ENCODE measurements at places on chromosomes 1 and 21. TPM values are rescaled to one million over a fixed set of nuclear protein-coding genes. Genes with fewer than 3 reads are reported as not detected.

C8A gene
- not detected for total RNA-seq

DNA sequence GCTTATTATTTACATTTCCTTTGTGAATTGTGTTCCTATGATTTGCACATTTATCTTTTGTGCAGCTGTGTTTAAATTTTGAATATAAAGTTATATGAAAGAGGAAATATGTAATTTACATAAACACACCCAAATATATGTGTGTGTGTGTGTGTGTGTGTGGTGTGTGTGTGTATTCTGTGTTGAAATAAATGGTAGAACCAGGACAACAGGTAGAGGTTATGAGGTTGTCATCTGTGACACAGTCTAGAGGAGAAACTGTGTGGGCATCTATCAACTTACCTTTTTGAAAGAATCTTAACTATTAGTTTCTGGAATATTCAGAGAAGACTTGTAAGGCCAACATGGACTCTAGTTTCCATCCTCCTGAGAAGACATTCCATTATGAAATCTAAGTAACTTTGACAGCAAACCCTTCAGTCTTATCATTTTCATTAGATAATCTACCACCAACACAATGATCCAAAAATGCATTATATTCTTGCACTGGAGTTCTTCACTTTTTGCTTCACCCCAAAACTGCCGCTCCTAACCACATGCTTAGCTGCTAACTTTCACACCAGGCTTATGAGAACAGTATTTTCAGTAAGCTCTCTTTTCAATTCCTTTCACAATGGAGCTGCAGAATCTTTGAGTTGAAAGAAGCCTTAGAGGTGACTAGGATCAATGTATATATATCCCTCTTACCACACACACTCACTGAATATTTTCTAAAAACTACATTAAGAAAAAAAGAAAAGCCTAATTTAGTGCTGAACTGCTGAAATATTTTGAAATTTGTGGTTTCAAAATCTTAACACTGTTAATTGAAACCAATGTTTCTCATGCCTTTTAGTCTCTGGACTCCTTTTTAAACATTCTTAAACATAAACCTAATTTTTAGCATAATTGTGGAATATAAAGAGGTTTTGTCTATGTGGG lies 21.8 kb downstream of the PTPRC start:
- no peak for DNase-seq

GRCh38 chr1:150385537-150386445 lies 21.8 kb downstream of the RPRD2 start:
- DNase-seq, result no peak

COL16A1 gene
- 3.6 TPM for total RNA-seq

OR4F16 gene
- not detected for total RNA-seq

BLACAT1 gene
- 13.5 TPM for total RNA-seq

EDN2 gene
- 0.48 TPM for total RNA-seq

DNA sequence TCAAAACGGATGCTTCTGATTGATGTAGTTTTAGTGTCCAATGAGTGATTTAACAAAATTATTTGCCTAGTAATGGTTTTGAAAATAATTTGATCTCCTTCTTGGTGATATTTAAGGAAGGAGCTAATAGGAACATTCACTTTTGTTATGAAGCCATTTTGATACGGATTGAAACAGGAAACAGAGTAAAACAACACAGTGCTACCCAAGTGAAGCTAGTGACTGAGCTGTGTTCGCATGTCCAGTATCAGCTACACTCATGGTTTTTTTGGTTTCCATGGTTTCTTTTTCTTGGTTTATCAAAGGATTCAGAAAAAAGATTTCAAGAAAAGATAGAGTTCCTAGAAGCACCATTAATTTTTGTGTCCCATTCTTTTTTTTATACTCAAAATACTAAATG lies 40.1 kb upstream of the PLEKHO1 start:
- no peak for DNase-seq

DNA sequence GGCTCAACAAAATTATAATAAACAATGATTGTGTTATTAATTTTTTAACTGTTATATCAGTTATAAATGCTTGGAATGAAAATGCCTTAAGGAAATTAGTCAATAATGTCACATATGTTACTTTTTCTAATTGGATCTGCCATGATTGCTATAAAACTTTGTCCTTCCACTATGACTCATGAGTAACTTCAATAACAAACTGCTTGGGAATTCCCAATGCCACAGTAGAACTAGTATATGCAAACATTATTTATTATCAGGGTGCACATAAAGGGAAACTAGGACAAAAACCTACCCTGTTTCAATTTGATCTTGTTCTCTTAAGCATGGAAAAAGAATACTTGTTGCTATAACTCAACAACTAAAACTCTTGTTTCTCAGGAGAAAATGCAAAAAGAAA lies 59.1 kb upstream of the PDC start:
- no peak for DNase-seq

- DNase-seq, result no peak
Observed at GRCh38 chr1:54743416-54744226, 20.7 kb downstream of the PARS2 start.

DNA sequence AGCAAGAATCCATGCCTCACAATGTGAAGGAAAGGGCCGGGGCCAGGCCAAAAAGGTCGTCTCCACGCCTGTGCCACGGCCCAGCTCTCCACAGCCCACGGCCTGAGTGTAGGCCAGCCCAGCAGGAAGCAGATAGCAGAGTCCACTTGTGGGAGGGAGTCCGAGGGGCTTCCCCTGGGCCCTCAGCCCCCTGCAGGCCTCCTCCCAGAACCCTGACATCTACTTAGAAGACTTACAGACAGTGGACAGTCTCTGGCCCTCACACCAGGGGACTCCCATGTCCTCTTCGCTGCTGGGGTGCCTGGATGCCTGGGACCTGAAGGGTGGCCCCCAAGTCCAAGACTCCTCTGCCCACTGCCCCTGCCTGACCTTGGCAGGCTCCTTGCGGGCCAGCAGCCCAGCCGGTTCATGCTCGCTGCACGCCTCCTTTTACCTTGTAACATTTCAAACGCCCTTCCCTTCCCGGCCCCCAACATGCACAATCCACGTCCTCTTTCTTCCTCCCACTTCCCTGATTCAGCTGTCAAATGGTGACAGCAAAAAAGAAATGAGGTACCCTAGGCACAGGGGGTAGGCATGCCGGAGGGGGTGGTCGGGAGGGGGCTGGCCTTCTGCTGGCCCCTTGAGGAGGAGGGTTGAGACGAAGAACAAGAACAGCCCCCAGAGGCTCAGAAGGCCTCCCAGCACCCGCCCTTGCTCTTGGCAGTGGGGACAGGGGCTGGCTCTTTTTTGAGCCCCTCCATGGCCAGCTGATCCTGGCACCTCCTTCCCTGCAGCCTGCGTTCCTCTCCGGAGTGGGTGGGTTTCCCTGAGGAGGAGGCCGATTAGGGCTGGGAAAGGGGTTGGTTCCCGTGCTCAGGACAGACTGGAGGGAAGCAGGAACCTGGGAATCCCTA lies 997 bp upstream of the PTPN7 start:
- no peak for DNase-seq

GRCh38 chr1:184242507-184242943 lies 144.3 kb upstream of the C1orf21 start:
- DNase-seq, result no peak

DNA sequence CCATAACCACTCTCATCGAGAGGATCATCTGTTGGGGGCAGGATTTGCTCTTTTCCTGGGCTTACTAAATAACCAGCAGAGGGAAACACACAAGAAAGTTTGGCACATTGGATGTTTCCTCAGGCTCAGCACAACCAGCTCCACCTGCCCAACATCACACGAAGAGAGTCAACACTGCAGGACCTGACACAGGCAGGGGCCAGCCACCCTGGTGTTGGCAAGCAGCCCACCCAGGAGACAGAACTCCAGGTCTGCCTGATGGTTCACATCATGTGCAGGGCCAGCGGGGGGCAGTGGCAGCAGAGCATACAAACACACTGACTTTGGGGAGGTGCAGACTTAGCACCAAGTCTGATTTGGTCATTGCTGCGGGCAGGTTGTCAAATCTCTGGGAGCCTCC lies 182.3 kb upstream of the GALNT2 start:
- no peak for DNase-seq

MAP1LC3C gene
- 1.2 TPM for total RNA-seq

DNA sequence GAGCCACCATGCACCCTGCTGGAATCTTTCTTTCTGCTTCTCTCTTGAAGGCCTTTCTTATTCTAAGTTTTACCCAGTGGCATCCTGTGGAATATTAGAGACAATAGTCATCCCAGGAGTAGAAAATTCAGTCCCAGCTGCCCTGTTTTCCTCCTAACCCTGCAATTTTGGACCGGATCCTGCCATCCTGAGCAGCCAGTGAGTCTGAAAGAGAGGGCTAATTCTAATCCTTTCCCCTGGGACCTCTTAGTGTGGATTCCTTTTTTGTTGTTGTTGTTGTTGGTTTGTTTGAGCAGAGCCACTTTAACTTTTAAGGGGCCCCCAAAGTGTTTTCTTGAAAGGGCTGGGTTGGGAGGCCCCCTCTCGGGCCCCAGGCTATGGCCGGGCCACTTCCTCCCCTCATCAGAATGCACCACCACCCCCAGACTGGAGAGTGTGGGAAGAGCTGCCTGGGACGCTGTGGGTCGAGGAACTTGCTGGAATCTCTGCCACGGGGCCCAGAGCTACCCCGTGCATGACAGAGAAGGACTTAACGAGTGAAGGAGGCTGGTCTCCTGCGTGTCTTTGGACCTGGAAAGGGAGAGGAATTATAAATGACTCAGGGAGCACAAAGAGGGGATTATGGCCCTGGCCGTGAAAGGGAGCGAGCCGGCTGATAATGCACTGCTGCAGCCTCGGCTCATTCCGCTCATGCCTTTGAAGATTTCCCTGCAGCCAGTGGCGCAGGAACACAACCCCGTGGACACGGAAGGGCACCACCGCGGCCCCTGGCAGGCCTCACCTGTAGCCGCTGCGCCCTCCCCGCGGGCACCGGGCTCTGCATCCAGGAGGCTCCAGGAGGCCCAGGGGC lies 81.0 kb upstream of the AKT3 start:
- no peak for DNase-seq

All from PC-9 (cell line).